A172 (cell line): ENCODE measurements at places on chromosomes 5 and 9.
A peak's percentile ranks its signal among the peaks of the same experiment; 100 is the strongest.

DNA sequence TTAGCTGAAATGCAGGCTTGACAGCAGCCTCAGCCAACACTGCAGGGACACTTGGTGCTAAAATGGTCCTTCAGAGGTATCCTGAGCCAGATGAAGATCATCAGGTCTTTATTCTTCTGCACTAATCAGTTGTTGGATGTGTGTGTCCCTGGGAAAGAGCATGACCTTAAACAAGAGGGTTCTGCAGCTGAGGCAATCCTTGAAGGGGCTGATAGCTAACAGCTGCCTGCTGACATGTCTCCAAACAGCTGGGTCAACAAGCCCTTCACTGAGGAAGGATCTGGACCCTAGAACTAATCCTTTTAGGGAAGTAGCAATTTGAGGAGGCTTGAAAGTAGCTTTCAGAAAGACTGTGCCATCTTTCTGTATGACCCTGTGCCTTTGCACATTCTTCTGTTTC lies 376.3 kb upstream of the ACTBL2 start:
- no peak for DNase-seq

- DNase-seq: peak; percentile 66
Measured at GRCh38 chr9:31272456-31273295, 1111.8 kb upstream of the ACO1 start.

- DNase-seq: no peak
Measured at GRCh38 chr9:35811381-35812024, 559 bp downstream of the SPAG8 start.

GRCh38 chr5:53357439-53357838 lies 123.0 kb upstream of the FST start:
- DNase-seq: no peak

DNA sequence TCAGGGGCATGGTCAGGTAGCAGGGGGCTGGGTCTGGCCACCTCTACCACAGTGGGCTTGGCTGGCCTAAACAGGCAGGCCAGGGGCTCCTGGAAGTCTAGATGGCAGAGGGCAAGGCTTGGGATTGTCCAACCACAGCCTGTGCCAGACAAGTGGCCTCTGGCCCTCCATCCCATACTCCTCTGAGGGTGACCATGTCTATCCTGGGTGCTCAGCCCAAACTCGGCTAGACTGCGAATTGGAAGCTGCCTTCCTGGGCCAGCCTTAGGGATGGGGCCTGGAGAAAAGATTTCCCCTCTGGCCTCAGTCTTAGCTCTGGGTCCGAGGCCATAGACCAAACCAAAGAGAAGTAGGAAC lies 110.5 kb downstream of the PHF2 start:
- no peak for DNase-seq

- no peak for DNase-seq
Measured at GRCh38 chr5:150576449-150576949, 64.0 kb upstream of the SYNPO start.

DNA sequence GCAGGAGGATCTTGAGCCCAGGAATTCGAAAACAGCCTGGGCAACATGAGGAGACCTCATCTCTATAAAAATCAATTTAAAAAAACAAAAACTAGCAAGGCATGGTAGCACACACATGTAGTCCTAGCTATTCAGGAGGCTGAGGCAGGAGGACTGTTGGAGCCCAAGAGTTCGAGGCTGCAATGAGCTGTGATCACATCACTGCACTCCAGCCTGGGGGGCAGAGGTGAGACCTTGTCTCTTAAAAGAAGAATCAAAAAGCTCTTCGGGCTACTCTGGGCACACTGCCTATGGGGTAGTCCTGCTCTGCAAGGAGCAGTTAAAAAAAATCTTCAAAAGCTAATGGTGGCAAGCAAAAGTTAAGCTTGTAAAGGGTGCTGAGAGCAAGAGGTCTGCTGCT lies 23.5 kb downstream of the SKP1 start:
- no peak for DNase-seq

GRCh38 chr9:129140397-129141065 lies 29.3 kb downstream of the PTPA start:
- peak; percentile 38 for DNase-seq

GRCh38 chr9:135479469-135480052 lies at the start of gene PPP1R26:
TSS of gene PPP1R26 (plus strand) at chr9:135479782. CDS start at chr9:135484511, 4,729 bp downstream.
- DNase-seq: no peak

- DNase-seq: no peak
Measured at GRCh38 chr5:151151793-151152192, 5.8 kb downstream of the ANXA6 start.

DNA sequence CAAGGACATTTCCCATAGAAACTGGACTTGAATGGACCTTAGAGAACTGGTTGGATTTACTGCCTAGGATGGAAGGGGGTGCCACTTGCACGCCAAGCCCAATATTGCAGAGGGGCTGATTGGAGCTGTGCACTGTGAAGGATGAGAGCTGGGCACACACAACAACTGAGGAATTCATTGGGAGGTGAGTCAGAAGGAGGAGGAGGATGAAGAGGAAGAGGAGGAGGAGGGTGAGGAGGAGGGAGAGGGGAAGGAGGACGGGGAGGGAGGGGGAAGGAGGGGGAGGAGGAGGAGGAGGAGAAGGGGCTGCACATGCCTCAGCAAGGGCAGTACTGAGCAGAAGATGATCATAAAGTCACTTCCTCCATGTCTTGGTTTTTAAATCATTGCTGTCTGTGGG lies 5.7 kb upstream of the ICE1 start:
- DNase-seq: peak; percentile 37

DNA sequence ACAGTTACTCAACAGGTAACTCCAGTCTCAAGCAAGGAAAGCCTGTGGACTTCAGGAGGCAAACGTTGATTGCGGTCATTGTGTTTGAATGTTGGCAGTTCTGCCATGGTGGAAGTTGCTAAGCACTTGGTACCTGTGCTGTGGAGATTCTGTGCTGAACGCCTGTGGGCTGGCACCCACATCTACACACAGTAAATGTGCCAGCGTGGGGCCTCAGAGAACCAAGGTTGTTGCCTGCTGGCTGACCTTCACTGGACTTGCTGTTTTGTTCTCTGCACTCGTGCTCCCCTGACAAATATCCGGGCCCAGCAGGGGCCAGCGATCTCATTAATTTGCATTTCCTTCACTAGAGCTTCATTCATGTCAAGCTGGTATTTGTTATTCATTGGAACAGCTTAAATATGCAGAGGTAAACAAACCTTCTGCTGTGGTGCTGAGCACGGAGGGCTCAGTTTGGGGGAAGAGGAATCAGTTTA lies 141.8 kb downstream of the PRKACG start:
- DNase-seq: no peak

DNA sequence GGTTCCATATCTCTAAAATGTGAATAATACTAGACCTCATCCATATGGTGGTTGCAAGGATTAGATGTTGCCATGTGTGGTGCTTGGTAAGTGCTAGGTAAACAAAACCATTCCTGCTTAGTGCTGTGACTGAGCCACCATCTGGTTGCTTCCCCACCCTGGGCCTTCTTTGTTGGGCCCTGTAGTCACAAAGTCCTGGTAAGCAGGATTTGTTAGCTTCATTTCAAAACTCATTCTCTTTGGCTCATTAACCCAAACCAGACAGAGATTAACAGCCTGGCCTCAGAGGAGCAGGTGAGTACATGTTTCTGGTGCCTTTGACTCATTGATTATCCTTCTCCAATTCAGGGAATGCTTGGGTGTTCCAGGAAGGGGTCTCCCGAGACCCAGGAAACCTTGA lies 240.2 kb downstream of the ARHGAP26 start:
- no peak for DNase-seq

DNA sequence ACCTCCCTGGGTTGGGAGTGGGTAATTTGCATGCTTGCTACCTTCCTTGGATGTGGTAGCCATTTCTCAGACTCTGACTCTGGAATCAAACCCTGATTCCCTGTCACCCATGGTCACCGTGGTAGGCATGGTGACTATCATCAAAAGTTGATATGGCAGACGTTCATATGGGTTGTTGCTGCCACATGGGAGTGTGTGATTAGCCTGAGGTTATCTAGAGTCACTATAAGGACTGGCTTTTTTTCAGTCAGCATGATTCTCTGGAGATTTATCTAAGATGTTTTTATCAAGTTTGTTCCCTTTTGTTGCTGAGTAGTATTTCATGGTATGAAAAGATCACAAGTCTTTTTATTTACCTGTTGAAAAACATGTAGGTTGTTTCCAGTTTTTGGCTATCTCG lies 7.0 kb downstream of the RCL1 start:
- DNase-seq: no peak

DNA sequence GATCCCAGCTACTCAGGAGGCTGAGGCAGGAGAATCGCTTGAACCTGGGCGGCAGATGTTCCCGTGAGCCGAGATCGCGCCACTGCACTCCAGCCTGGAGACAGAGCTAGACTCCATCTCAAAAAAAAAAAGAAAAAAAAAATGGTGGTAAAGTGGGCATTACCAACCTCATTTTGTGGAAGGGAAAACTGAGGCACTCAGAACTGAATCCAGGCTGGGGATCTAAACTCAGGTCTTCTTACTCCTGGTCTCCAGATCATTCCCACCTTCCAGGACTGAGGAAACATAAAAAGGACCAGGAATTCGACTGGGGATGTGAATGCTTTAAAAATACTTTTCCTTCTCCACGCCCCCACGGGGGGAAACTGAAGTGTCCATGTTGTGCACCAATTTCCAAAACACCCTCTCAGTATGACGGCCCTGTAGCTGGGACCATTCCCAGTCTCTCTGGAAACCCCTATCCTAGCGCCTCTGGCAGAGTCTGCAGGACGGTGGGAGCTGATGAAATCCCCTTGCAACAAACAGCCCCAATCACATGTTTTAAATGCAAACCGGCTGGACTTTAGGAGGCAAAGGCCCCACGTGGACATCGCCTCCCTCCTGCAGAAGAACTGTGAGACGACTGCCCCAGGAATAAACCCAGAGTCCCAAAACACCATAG lies 8.9 kb upstream of the AKNA start:
- no peak for DNase-seq

- peak; percentile 50 for DNase-seq
Measured at GRCh38 chr5:113043491-113043931, 66.9 kb downstream of the DCP2 start.

DNA sequence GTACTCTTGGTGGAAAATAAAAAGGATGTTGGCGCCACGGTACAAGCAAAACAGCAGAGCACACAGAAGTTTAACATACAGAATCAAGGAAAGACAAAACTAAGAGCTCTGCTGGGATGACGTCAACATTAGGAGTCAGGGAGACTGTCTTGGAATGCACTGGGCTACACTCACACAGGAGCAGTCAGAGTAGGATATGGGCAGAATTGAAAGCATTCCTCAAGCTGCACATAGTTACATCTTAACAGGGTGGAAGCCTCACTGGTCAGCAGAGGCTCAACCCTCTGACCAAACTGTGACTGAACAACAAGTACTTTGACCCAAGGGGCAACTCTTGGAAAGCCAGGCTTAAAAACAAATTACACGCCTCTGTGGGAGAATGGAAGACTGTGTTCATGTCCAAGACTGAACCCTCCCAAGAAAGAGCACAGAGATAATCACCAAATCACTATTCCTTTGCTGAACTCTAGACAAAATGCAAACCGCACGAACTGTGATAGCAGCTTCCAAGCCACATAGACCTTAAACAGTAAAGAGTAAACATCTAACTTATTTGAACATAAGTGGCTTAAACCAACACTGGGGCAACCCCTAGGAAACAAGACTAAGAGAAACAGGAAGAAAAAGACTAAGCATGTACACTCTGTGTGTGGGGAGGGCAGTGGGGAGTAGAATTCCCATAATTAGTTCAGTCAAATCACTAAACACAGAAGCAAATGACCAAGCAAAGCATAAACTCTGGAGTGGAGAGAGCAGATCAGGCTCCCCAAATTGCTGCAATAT lies 772.7 kb downstream of the PRELID2 start:
- no peak for DNase-seq

DNA sequence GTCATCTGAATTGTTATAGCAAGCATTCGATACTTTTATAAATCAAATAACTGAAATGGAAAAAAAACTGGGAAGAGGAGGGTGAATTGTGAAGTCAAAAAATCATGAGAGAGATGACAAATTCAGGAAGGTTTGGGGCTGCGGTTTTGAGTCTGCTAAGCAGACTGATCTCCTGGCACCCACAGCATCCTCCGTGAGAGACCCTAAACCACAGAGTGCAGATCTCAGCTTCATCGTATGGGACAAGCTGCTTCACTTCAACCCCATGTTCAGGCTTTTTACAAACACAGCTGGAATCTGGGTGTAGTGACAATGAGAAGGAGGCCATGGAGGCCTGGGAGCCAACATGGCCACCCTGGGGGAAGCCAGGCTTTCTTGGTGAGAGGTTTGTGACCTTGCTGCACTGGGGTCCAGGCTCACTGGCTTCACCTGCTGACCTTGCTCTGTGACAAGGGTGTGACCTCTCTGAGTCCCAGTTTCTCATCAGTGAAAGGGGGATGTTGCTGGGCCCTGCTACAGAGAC lies 19.4 kb downstream of the USP20 start:
- no peak for DNase-seq

GRCh38 chr9:136220017-136220729 lies 15.2 kb upstream of the LHX3 start:
- peak; percentile 93 for DNase-seq

- no peak for DNase-seq
Measured at GRCh38 chr5:115418788-115419187, 122.3 kb upstream of the CCDC112 start.

- DNase-seq: no peak
Measured at GRCh38 chr5:120767178-120767820, 303.2 kb downstream of the PRR16 start.

- peak; percentile 88 for DNase-seq
Measured at GRCh38 chr9:99778308-99778707, 43.4 kb upstream of the NR4A3 start.

- DNase-seq: peak; percentile 43
Measured at GRCh38 chr5:175743676-175744210, 85.9 kb downstream of the HRH2 start.

GRCh38 chr5:118628660-118629354 lies 359.5 kb downstream of the DTWD2 start:
- no peak for DNase-seq

DNA sequence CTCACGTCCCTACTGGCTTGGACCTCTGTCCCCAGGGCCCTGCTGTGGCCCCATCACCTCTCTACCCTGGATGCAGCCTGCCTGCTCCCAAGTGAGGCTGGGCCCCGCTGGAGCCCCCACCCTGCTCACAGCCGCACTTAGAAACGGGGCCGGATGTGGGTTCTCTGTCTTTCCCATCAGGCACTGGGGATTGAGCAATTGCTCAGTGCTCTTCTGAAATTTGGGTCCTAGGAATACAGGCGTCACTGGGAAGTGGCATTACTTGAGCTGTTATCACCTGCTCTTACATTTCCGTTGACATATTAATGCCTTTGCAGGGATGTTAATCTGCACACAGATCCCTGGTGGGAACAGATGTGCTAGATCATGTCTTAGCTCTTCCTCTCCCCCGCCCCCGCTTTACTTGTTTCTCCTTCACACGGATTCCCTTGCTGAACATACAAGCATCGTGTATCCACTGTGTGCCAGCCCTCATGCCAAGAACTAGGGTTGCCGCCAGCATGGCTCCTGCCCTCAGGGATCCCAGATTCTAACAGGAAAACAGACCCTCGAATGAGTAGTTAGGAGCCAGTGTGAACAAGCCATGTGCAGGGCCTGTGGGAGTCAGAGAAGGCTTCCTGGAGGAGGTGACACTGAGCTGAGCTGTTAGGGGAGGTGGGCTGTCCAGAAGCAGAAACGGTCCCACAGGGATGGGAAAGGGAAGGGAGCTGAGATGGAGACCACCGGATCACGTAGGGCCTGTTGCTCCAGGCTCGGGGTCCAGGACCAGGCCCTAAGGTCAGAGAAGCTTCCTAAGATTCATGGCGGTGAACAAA lies 65.1 kb downstream of the NEK6 start:
- no peak for DNase-seq
